Uterus (tissue), 4 donors: ENCODE measurements at places on chromosomes 7 and 10. TPM values are rescaled to one million over a fixed set of nuclear protein-coding genes. Genes with fewer than 3 reads are reported as not detected.

Gene BLNK
- 1.8 TPM for total RNA-seq

Gene SCIN
- total RNA-seq = 1.6 TPM

DNA sequence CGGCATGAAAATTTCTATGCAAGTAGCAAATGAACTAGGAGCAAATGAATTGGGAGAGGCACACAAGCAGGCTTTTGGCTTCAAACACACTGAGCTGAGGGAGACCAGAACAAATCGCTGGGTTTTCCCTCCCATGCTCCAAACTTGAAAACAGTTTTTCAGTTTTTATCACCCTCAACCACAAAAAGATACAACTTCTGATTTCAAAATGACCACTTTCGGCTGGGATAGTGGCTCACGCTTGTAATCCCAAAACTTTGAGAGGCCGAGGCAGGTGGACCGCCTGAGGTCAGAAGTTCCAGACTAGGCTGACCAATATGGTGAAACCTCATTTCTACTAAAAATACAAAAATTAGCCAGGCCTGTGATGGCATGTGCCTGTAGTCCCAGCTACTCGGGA lies 9.0 kb upstream of the CHUK start:
- no peaks in the 10 kb centered on the region for H3K36me3 ChIP-seq
- no peaks in the 10 kb centered on the region for H3K27me3 ChIP-seq
- no peak overlapping the region for H3K27ac ChIP-seq
- H3K4me3 ChIP-seq = no peak overlapping the region
- no peaks in the 10 kb centered on the region for H3K4me1 ChIP-seq

Gene RSPH10B
- total RNA-seq = 1.1 TPM

Gene ASAH2
- not detected for total RNA-seq

GRCh38 chr7:88202799-88203198 lies 17.0 kb downstream of the SRI start:
- no peaks in the 10 kb centered on the region for H3K4me1 ChIP-seq
- H3K27me3 ChIP-seq = no peaks in the 10 kb centered on the region
- no peak overlapping the region for H3K27ac ChIP-seq
- H3K4me3 ChIP-seq = no peak overlapping the region

Gene MICALL2
- 6.8 TPM for total RNA-seq

DNA sequence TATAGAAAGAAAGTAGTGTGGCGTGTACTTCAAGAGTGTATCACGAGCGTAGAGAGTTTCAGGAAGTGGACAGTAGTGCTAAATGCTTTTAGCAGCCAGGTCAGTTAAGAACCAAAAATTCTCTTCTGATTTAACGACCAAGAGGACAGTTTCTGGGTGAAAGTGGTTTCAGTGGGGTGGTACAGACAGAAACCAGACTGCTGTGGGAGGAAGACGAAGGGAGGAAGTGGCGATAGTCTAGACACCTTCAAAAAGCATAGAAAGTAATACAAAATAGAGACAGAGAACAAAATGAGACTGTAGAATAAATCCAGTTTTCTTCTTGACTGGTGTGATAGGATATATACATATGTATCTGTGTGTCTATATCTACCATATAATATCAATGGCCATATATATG lies 93.5 kb downstream of the MBL2 start:
- H3K27ac ChIP-seq = no peak overlapping the region
- no peaks in the 10 kb centered on the region for H3K4me1 ChIP-seq
- H3K4me3 ChIP-seq = no peak overlapping the region
- no peaks in the 10 kb centered on the region for H3K36me3 ChIP-seq
- H3K27me3 ChIP-seq = no peaks in the 10 kb centered on the region
- no peak for DNase-seq

GRCh38 chr7:149125863-149126661 lies at the start of gene ZNF425:
Gene ZNF425 (minus strand): TSS chr7:149126324. CDS start chr7:149126213, 111 bp downstream.
- H3K27ac ChIP-seq = peak within 1 kb of the TSS; percentile 95
- no peaks in the 10 kb centered on the region for H3K36me3 ChIP-seq
- H3K27me3 ChIP-seq = no peaks in the 10 kb centered on the region
- peak within 1 kb of the TSS; percentile 87 for H3K4me3 ChIP-seq

DNA sequence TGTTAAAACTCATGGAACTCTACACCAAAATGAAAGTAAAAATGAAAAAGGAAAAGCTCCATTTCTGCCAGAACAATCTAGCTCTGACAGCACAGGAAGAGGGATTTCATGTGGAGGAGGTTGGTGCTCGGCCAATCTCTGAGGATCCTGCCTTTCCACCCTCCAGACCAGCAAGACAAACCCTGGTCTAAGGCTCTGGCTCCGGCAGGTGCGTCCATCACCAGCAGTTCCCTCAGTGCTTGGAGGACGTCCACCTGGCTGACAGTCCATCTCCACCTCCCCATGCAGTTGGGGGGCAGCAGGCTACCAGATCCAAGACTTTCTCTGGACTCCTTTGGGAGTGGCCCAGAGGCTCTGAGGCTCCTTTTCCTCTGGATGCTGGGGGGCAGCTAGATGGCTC lies 25.0 kb upstream of the LOXL4 start:
- no peaks in the 10 kb centered on the region for H3K36me3 ChIP-seq
- no peaks in the 10 kb centered on the region for H3K4me1 ChIP-seq
- no peak for DNase-seq
- H3K27ac ChIP-seq = no peak overlapping the region

Gene PAX4
- total RNA-seq = not detected

Gene LOXL4
- total RNA-seq = 13.2 TPM

- no peaks in the 10 kb centered on the region for H3K27me3 ChIP-seq
- no peaks in the 10 kb centered on the region for H3K4me1 ChIP-seq
- peak overlapping the region; percentile 20 for H3K4me3 ChIP-seq
- H3K36me3 ChIP-seq = no peaks in the 10 kb centered on the region
- peak; percentile 39 for DNase-seq
- peak overlapping the region; percentile 72 for H3K27ac ChIP-seq
Observed at GRCh38 chr7:150451097-150451793, 815 bp downstream of the GIMAP8 start.

Gene TAC1
- 0.61 TPM for total RNA-seq

GRCh38 chr7:44415047-44415446 lies 75.4 kb downstream of the NUDCD3 start:
- no peaks in the 10 kb centered on the region for H3K27me3 ChIP-seq
- H3K27ac ChIP-seq = no peak overlapping the region
- no peak for DNase-seq
- H3K4me1 ChIP-seq = no peaks in the 10 kb centered on the region

GRCh38 chr10:30442019-30442606 lies 8.1 kb downstream of the MAP3K8 start:
- H3K27me3 ChIP-seq = no peaks in the 10 kb centered on the region
- peak overlapping the region; percentile 35 for H3K27ac ChIP-seq
- H3K4me1 ChIP-seq = peaks cover 7% of the 10 kb centered on the region
- DNase-seq = no peak

Gene FEZF1
- not detected for total RNA-seq

Gene TMUB1
- 3.6 TPM for total RNA-seq

Gene SYT15B
- total RNA-seq = 2.1 TPM

GRCh38 chr7:35261041-35261440 lies 7.1 kb upstream of the TBX20 start:
- no peak overlapping the region for H3K4me3 ChIP-seq
- H3K27me3 ChIP-seq = no peaks in the 10 kb centered on the region
- H3K4me1 ChIP-seq = no peaks in the 10 kb centered on the region
- DNase-seq = no peak
- H3K36me3 ChIP-seq = no peaks in the 10 kb centered on the region
- H3K27ac ChIP-seq = no peak overlapping the region

Gene SFRP5
- total RNA-seq = not detected

GRCh38 chr10:115829521-115830205 lies 443.3 kb downstream of the GFRA1 start:
- H3K4me1 ChIP-seq = no peaks in the 10 kb centered on the region
- no peak for DNase-seq
- no peaks in the 10 kb centered on the region for H3K36me3 ChIP-seq
- no peaks in the 10 kb centered on the region for H3K27me3 ChIP-seq

- H3K27me3 ChIP-seq = no peaks in the 10 kb centered on the region
- DNase-seq = no peak
- H3K27ac ChIP-seq = no peak overlapping the region
- no peaks in the 10 kb centered on the region for H3K4me1 ChIP-seq
- H3K4me3 ChIP-seq = no peak overlapping the region
Observed at GRCh38 chr7:69871213-69871885, 273.1 kb downstream of the AUTS2 start.

Gene ZNF138
- total RNA-seq = 13.6 TPM

DNA sequence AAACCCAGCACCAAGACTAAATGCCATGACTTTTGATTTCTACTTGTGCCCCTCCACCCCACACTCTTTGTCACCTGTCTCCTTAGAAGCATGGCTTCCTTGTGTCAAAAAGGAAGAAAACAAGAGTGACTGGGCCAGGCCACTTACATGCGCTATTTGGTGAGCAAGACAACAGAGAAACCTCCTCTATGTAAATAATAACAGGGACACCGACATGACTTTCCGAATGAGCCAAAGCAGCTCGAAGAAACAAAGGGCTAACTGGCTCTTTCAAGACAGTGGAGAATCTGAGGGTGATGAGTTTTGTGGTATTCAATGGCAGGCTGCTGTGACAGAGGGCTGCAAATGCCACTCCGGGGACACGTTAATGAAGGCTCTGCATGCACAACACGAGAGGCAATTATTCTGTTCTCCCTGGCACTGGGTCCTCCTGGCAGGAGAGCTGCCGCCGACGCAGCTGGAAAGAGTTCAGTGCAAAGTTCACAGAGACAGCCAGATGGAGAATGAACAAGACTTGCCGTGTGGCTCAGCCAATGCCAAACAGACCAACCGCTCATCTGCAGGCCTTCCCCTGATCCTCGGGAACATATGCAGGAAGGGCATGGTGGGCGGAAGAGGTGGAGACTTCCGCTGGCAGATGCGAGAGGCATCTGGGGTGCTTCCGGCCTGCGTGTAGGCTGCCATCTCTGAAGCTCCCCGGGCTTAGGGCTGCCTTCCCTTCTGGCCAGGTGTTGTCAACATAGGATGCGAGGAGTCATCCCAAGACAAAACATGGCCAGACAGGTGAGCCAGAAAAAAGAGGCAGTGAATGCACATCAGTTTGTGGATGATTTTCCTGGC lies 59.1 kb upstream of the SMNDC1 start:
- H3K36me3 ChIP-seq = no peaks in the 10 kb centered on the region
- H3K27me3 ChIP-seq = no peaks in the 10 kb centered on the region
- no peak overlapping the region for H3K4me3 ChIP-seq
- no peaks in the 10 kb centered on the region for H3K4me1 ChIP-seq

Gene PRF1
- total RNA-seq = 0.51 TPM

- no peaks in the 10 kb centered on the region for H3K4me1 ChIP-seq
- no peak overlapping the region for H3K4me3 ChIP-seq
- no peak overlapping the region for H3K27ac ChIP-seq
- H3K36me3 ChIP-seq = no peaks in the 10 kb centered on the region
Observed at GRCh38 chr7:23419845-23420244, 50.4 kb downstream of the IGF2BP3 start.

DNA sequence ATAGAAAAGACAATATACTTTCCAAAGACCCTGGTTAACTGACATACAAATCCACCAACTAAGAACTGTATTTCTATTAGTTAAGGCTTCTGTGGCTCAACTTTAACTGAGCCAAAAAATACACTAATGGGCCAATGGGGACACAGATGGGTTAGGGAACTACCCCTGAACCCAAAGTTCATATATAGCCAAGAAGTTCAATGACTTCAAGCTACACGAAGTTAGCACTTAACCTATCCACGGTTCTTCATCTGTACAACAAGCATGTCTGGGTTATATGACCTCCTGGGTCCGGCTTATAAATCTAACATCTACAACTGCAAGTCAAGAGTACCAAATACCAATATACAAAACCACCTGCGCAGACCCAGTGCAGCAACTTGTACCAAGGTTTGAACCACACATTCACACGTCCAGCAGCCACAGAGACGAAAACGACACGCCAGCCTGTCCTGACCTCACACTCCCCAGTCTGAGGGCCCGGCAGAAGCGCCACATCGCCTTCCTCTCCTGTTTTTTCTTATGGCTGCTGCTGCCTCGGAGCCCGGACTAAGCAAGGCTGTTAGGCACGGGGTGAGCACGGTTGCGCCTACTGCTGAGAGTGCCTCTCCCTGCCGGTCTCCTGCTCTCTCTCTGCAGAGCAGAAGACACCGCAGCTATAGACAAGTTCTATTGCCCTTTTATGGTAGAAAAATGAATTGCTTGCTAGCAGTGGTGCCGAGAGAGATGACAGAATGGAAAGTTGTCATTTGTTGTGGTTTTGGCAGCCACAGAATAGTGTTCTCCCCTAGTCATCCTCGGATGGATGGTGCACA lies 86.3 kb downstream of the RNF216 start:
- H3K27me3 ChIP-seq = no peaks in the 10 kb centered on the region
- H3K27ac ChIP-seq = peak overlapping the region; percentile 96
- peak; percentile 60 for DNase-seq
- H3K4me3 ChIP-seq = peak overlapping the region; percentile 27
- peaks cover 40% of the 10 kb centered on the region for H3K4me1 ChIP-seq

Gene ZCCHC24
- total RNA-seq = 122 TPM

Gene NEBL
- 0.26 TPM for total RNA-seq

Gene ABCB4
- total RNA-seq = 0.29 TPM

Gene ARHGEF5
- 6.5 TPM for total RNA-seq

DNA sequence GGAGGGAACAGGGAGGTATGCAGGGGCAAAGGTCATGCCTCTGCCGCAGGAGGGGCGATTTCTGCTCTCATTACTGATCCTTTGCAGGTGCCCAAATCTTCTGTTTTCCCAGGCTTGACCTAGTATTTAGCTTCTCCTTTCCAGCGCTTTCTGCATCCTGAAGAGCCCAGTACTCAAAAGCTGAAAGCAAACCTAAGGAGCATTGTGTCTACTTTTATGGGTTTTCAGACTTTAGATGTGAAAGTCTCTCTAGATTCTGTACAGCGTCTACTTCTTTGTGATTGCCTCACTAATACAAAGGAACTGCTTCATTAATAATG lies 560 bp downstream of the GBF1 start:
- H3K36me3 ChIP-seq = no peaks in the 10 kb centered on the region
- H3K4me1 ChIP-seq = peaks cover 11% of the 10 kb centered on the region
- H3K27me3 ChIP-seq = no peaks in the 10 kb centered on the region
- peak overlapping the region; percentile 87 for H3K27ac ChIP-seq
- peak overlapping the region; percentile 95 for H3K4me3 ChIP-seq
- no peak for DNase-seq

Gene MYL10
- total RNA-seq = not detected

GRCh38 chr10:17475661-17476060 lies 21.3 kb upstream of the ST8SIA6 start:
- H3K27me3 ChIP-seq = no peaks in the 10 kb centered on the region
- H3K4me1 ChIP-seq = no peaks in the 10 kb centered on the region
- DNase-seq = no peak
- no peaks in the 10 kb centered on the region for H3K36me3 ChIP-seq
- no peak overlapping the region for H3K27ac ChIP-seq

GRCh38 chr7:84204655-84205054 lies 10.1 kb upstream of the SEMA3A start:
- H3K27ac ChIP-seq = no peak overlapping the region
- DNase-seq = no peak
- no peaks in the 10 kb centered on the region for H3K36me3 ChIP-seq
- H3K4me1 ChIP-seq = no peaks in the 10 kb centered on the region
- no peaks in the 10 kb centered on the region for H3K27me3 ChIP-seq

- H3K27ac ChIP-seq = no peak overlapping the region
- no peaks in the 10 kb centered on the region for H3K36me3 ChIP-seq
- DNase-seq = no peak
- H3K27me3 ChIP-seq = no peaks in the 10 kb centered on the region
- H3K4me3 ChIP-seq = no peak overlapping the region
Observed at GRCh38 chr10:1117651-1118050, 61.5 kb downstream of the WDR37 start.

Gene TMEM106B
- total RNA-seq = 84.3 TPM

Gene PLEKHS1
- total RNA-seq = not detected
